ENCODE measurements at places on chromosomes 16 and 17.
A peak's percentile ranks its signal among the peaks of the same experiment; 100 is the strongest.

- DNase-seq = no peak
These were observed 59.6 kb downstream of the ANKFY1 start for GRCh38 chr17:4204190-4204589.

DNA sequence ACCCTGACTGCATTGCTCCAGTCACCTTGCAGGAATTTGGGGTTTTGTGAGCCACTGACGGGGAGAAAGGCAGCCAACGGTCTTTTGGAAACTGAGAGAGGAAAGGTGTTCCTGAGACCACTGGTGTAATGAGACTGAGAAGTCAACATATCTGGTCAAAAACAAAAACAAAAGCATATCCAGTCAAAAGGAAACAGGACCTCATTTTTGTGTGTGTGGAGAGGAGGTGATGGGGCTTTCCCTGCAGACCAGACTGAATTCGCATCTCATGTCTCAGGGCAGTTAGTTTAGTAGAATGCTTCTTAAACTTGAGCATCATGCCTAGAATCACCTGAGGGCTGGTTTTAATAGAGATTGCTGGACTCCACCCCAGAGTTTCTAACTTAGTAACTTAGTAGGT, 198.4 kb downstream of the COPRS start:
- no peak for DNase-seq

- no peak for DNase-seq
These were observed 51.3 kb downstream of the NKD1 start for GRCh38 chr16:50599494-50599893.

- DNase-seq = no peak
These were observed 68.2 kb downstream of the RAB11FIP4 start for GRCh38 chr17:31459716-31460115.

DNA sequence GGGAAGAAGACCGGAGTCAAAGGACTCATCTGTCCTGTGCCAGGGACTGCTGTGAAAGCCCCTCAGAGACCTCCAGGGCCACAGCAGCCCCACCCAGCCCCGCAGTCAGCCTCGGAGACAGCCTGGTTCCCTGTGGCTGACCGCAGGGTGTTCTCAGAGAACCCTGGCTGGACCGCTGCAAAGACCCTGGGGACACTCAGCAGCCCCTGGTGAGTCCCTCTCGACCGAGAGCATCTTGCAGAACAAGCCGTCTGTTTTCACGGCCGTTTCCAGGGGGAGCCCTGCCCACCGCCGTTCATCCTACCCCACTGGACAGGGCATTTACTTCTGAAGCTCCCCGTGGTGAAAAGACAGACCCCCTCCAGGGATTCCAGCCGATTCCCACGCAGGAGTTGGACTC, 10.3 kb downstream of the UBALD1 start:
- no peak for DNase-seq

GRCh38 chr17:33124185-33124584, 132.5 kb downstream of the SPACA3 start:
- DNase-seq = no peak

DNA sequence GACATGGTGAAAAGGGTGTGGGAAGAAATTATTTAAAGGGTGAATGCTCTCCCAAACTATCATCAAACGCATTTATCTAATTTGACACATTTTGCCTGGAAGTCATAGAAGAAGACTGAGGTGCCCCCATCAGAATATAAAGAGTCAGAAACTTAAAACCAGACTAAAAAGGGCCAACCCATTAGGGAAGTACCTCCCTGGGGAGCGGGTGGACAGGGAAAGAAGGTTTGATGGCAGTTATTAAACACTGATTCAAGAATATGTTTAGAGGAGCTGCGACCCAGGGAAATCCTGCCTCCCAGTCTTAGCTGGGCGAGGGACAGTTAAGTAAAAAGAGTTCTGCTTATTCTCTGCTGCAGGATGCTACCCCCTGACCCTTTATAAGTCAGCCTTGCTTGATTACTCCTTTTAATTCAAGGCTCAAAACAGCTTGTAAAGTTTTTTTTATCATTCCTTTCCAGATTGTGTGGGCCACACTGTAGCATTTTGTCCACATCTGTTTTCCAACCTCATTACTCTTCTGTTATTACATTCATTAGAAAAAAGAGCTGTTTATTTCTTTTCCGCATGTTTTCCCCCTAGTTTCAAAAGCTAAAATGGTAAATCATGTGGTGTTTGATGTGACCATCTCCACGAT, 138.5 kb upstream of the TBX2 start:
- DNase-seq = no peak

DNA sequence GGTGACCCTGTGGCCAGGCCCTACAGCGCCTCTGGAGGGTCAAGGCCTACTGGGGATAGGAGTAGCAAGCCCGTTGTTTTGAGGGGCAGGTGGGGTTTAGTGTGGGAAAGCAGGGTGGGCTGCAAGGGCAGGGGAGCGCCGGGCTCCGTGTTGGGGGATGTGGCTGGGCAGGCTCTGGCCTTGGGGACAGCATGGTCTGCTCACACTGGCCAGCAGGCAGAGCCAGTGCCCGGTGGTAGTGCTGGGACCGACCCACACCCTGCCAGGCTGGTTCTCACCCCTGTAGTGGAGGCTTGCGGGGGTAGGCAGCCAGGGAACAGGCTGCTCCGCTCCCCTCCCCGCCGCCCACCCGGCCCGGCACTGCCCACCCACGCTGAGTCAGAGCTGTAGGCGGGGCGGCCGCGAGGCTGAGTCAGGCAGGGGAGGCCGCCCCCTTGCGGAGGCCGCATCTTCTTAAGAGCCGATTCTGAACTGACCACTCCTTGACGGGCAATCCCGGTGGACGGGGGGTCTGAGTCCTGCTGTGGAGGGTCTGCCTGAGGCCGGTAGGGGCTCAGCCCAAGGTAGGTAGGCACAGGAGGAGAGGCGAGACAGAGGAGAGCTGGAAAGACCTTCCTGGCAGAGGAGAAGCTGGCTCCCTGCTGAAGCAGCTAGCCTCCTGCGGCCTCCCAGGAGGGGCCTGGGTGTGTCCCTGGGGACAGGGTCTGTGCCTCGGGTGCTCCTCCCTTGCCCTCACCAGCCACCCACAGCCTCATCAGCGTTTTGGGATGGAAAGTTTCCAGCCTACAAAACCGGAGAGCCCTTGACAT, 62.4 kb downstream of the BAIAP2 start:
- DNase-seq = peak; percentile 92

- no peak for DNase-seq
These were observed 641 bp downstream of the SBK1 start for GRCh38 chr16:28292731-28293600.

GRCh38 chr17:39755554-39756379, 18.0 kb downstream of the GRB7 start:
- DNase-seq = no peak

- no peak for DNase-seq
These were observed 5.8 kb upstream of the CBX4 start for GRCh38 chr17:79844869-79845600.

- no peak for DNase-seq
These were observed 276.8 kb downstream of the STX8 start for GRCh38 chr17:9298776-9299295.

DNA sequence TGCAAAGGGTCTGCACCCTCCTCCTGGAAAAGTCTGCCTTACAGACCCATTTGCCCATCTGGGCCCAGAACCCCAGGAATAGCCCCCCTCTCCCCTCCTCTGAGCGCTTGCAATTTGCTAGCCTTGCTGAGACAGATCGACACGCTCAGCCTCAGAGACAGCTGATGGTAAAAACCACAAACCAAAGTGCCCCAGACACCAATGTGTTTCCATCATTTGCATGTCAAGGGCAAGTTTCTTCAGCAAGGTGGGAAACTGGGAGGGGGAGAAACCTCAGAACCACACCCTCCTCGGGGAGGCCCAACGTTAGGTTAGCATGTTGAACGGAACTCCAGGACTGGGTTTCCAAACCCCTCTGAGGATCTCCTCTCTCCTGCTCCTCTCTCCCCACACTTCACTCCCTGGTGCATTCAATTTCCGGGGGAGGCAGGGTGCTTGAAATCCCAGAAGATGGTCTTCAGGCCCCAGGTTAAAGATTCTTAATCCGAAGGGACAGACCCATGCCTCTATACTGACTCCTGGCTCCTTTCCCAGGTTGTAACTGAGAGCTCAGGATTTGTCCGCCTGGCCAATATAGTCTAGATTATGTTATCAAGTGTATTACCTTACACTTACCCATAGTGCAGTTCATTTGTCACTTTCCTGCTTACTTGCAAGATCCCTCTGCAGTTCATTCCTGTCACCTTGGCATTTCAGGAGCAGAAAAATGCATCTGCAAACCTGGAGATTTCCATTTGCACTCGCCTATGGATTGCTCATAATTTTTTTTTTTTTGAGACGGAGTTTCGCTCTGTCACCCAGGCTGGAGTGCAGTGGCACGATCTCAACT, 1.3 kb upstream of the CUEDC1 start:
- no peak for DNase-seq

DNA sequence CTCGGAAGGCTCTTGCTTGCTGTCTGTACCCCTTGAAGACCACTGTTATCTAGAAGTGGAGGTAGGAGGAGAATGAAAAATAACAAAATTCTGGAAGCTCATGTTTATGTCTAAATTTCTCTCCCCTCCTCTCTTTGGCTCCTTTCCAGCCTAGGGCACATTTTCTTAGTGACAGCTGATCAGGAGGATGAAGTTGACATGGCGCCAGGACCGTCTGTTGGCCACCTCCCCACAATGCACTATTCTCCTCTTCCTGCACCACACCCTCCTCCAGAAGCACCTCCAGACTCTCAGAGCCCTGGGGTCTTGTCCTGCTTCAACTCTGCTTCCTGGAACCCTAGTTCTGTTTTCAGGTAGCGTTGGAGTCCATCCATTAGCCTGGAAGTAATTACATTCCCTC, 25.5 kb upstream of the SSTR2 start:
- DNase-seq = no peak

DNA sequence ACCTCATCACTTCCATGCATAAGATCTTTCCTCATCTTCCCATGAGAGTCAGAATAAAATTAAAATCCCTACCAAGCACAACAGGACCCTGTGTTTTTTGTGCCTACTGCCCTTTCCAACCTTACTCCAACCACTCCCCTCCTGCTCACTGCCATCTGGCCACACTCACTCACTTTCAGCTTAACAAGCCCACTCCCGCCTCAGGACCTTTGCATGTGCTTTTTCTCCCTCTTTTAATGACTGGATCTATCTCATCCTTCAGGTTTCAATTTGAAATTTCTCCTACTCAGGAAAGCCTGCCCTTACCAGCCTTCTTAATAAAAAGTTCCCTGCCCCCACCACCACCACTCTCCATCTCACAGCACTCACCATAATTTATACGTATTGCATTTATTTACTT, 14.7 kb downstream of the C17orf67 start:
- no peak for DNase-seq

DNA sequence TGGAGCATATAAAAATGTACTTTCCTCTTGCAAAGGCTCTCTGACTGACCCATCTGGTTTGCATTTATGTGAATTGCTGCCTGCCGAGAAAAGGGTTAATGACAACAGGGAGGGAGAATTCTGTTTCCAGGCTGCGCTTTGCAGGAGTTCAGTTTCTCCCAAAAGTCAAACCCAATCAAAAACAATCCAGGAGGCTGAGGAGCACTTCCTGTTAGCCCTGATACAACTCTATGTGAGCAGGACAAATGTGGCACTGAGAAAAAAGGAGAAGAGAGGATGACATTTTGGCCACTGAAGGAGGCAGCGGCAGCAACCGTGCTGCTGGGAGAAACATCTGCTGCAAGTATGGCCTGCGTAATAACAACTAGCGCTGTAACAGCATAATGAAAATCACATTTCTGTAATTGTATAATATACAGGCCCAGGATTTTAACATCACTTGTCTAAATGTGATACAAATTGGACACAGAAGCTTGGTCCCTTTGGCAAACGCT, 26.8 kb upstream of the ELAC2 start:
- no peak for DNase-seq

DNA sequence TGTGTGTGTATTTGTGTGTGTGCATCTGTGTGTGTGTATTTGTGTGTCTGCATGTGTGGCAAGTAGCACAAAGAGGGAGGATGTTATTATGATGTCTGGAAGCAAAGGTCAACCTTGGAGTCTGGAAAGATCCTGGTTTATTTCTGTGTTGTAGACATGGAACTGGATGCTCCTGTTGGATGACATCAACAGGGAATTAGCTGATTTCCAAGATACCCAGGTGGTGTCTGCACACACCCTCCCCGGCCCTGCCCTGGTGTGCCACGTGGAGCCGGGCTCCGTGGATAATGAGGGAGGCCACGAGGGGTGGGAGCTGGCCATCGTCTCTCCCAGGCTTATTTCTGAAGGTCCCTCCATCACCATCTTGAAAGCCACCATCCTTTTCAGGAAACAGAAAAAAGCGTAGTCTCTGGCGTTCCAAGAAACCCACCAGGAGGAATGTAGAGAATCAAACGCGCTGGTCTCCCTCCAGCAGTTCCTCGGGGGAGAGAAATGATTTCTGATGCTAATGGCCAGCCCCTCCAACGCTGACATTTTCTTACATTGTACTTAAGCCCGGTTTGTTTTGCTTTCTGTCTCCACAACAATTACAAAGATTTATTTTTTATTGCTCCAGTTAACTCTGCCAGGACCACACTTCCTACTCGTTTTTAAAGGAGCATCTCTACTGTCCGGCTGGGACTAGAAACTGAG, 93.3 kb downstream of the FOXL1 start:
- DNase-seq = no peak

DNA sequence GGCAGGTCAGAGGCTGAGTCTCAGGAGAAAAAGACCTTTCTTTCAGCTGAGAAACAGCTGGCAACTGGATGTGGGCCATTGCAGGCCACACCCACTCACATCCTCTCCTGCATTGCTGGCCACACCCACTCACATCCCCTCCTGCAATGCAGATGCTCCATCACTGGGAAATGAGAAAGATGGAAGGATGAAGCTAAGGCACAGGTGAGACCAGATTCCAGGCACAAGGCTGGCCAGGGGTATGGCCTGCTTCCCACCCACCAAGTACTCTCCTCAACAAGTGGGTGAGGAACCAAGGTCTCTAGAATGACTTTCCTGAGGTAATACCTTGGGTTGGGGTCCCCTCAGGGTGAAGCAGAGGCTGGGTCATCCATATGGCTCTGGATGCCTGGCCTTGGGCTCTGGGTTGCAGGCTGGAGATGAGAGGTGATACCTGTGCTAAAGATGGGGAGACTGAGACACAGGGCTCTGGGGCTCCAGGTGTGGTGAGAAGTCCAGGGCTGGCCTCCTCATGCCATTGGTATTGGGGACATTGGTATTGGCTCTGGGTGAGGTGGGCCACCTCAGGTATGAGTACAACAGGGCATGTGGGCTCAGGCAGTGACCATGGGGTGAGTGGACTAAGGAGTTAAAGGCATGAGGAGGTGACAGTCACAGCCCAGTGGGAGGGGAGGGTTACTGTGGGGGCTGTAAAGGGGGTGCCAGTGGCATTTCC, 1726.8 kb downstream of the TP53TG3F start:
- DNase-seq = no peak

DNA sequence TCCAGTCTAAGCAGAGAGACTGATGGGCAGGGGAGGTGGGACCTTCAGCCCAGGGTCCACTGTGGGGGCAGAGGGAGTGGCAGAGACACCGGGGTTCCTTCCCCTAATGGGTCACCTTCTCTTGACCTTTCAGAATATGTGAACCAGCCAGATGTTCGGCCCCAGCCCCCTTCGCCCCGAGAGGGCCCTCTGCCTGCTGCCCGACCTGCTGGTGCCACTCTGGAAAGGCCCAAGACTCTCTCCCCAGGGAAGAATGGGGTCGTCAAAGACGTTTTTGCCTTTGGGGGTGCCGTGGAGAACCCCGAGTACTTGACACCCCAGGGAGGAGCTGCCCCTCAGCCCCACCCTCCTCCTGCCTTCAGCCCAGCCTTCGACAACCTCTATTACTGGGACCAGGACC, 2.8 kb downstream of the MIEN1 start:
- DNase-seq = no peak

- DNase-seq = no peak
These were observed 13.5 kb downstream of the CDIP1 start for GRCh38 chr16:4525069-4525468.

GRCh38 chr16:67248073-67248400, 742 bp upstream of the SLC9A5 start:
- no peak for DNase-seq

GRCh38 chr16:47732122-47732521, 271.0 kb downstream of the PHKB start:
- no peak for DNase-seq

Measured in suppressor macrophage treated with lipopolysaccharide for 1 hour (primary cell).